ENCODE measurements at places on chromosomes 2 and 18. TPM values are rescaled to one million over a fixed set of nuclear protein-coding genes. Genes with fewer than 3 reads are reported as not detected.

The MOGAT1 gene
- total RNA-seq: not detected

The MC5R gene
- not detected for total RNA-seq

The LRRC30 gene
- not detected for total RNA-seq

The GRHL1 gene
- total RNA-seq: 1.2 TPM

The FRZB gene
- not detected for total RNA-seq

Measured in activated CD4-positive, alpha-beta T cell treated with anti-CD3 and anti-CD28 coated beads, Interleukin-2, amount 10 ng/mL, durations not matched to agents 24 days and 14 days (primary cell).